Epithelial cell of proximal tubule (primary cell): ENCODE measurements at places on chromosomes 7 and 10. TPM values are rescaled to one million over a fixed set of nuclear protein-coding genes. Genes with fewer than 3 reads are reported as not detected.

Gene SLK
- 25.8 and 30.4 TPM in 2 replicates for total RNA-seq

Gene PTPRN2
- total RNA-seq, result 2.5 and 2.8 TPM in 2 replicates

Gene NRG3
- 0.58 and 0.92 TPM in 2 replicates for total RNA-seq

Gene SLC16A12
- 1.2 and 3.7 TPM in 2 replicates for total RNA-seq

Gene TEX47
- not detected in 2 replicates for total RNA-seq

Gene ANKRD26
- total RNA-seq, result 3.5 and 4.7 TPM in 2 replicates

Gene EPHA1
- total RNA-seq, result 4.5 and 14.4 TPM in 2 replicates

DNA sequence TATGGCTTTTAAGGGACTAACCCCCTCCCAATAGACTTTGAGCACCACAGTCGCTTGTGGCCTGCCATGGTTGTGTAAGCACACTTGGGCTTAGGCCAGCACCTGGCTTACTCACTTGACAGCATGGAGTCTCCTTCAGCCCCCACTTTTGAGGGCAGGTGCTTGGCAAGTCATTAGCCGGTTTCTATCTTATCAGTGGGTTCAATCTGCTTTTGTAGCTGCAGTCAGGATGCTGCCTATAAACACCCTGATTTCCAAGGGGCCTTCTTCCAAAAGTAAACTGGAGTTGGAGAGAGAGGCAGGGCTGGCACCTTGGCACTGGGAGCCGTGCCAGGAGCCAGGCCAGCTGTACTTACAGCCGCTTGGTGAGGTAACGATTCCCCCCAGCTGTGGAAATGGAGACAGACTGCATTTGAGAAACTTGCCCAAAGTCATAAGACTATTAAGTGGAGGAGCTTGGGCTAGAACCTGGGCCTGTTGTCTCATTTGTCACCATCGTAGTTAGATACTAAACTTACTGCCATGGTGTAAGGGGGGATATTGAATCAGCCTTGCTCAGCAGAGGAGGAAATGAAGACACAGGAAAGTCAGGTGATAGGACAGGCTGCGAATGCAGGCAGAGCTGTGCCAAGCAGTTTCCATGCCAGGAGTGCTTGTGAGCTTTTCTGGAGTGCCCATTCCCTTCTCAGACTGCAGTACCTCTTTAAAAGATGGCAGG lies 92.2 kb upstream of the EFCAB10 start:
- DNase-seq, result no peak

- DNase-seq, result no peak
These were observed 575.0 kb upstream of the MGMT start for GRCh38 chr10:128892005-128892404.

GRCh38 chr10:13890233-13891127 lies 303.7 kb downstream of the PRPF18 start:
- DNase-seq, result no peak

- no peak for DNase-seq
These were observed 140.1 kb downstream of the ETV1 start for GRCh38 chr7:13849163-13849892.

- DNase-seq, result no peak
These were observed 12.4 kb upstream of the BMPER start for GRCh38 chr7:33892945-33893344.

- no peak for DNase-seq
These were observed 76.6 kb downstream of the GRM3 start for GRCh38 chr7:86720306-86720705.

GRCh38 chr7:126993626-126994213 lies 259.0 kb downstream of the GRM8 start:
- no peak for DNase-seq

DNA sequence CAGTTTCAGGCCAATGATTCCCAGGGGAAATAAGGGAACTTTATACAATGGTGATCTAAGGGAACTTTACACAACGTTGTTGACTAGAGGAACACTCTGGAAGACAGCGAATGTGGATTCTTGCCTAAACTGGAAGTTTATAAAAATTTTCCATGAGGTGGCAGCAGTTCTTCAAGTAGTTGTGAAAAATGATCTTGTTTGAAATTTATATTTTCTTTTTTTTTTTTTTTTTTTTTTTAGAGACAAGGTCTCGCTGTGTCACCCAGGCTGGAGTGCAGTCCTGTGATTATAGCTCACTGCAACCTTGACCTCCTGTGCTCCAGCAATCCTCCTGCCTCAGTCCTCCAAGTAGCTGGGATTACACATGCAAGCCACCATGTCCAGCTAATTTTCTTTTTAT lies 32.1 kb upstream of the GTF2I start:
- no peak for DNase-seq

- no peak for DNase-seq
These were observed 78.7 kb downstream of the CYTH3 start for GRCh38 chr7:6193709-6194108.

- DNase-seq, result no peak
These were observed 1136.8 kb upstream of the AUTS2 start for GRCh38 chr7:68461430-68461829.

DNA sequence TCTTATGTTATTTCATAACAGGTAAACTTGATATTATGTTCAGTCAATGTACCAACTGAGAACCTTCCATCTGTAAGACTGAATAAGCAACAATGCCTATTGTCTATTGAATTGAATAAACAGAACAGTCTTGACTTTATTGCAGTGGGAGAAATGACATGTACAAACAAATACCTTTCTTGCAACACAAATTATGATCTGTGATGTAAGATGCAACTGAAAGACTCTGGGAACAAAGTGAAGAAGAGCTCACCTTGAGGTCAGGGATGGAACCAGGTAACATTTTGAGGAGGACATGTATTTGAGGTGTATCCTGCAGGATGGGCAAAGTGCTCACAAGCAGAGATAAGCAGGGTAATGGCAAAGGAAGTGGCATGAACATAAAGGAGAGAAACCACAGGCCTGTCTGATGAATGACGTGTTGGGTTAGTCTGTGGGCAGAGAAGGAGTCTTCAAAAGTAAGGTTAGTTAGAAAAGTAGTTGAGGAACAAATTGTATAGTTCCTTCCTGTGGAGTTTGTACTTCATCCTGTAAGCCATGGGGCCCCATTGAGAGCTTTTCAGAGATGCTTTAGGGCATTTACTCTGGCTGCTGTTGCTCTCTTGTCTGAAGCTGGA lies 9.5 kb downstream of the PNLIPRP3 start:
- DNase-seq, result no peak

DNA sequence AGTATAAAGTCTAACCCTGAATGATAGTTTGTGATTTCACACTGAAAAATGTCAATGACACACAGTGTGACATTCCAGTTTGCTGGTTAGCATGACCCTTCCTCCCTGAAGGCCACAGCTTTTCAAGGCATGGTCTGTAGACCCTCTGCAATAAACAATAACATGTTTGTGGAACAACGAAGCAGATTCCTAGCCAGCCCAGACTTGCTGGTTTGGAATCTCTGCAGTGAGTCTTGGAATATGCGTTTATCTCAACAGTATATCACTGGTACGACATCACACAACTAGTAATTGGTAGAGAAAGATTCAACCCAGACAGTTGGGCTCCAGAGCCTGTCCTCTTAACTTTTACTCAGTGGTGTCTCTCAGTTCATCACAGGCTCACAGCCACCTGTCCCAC lies 23.7 kb upstream of the DUSP5 start:
- DNase-seq, result no peak
